ENCODE measurements at places on chromosomes 16 and 17.
A peak's percentile ranks its signal among the peaks of the same experiment; 100 is the strongest.

DNA sequence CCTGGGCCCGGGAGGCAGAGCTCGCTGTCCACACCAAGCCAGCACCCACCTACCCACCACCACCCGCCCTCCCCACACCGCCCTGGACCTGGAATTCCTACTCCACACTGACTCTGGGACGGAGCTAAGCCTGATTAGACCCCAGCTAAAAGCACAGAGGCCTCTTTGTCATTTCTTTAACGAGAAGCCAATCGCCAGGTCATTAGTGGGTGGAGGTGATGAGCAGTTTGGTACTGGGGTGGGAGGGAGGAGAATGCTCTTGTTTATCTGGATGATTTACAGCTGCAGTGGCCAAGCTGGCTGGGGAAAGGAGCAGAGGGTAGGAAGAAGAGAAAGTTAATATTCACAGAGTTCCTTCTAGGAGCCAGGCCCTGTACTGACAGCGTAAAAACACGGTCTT is 6.0 kb upstream of the BHLHA9 start:
- no peak for DNase-seq

- DNase-seq: no peak
Observed at GRCh38 chr16:47375423-47375822, 85.4 kb downstream of the ITFG1 start.

GRCh38 chr17:58618336-58618735 is 73.5 kb downstream of the TEX14 start:
- DNase-seq: no peak

DNA sequence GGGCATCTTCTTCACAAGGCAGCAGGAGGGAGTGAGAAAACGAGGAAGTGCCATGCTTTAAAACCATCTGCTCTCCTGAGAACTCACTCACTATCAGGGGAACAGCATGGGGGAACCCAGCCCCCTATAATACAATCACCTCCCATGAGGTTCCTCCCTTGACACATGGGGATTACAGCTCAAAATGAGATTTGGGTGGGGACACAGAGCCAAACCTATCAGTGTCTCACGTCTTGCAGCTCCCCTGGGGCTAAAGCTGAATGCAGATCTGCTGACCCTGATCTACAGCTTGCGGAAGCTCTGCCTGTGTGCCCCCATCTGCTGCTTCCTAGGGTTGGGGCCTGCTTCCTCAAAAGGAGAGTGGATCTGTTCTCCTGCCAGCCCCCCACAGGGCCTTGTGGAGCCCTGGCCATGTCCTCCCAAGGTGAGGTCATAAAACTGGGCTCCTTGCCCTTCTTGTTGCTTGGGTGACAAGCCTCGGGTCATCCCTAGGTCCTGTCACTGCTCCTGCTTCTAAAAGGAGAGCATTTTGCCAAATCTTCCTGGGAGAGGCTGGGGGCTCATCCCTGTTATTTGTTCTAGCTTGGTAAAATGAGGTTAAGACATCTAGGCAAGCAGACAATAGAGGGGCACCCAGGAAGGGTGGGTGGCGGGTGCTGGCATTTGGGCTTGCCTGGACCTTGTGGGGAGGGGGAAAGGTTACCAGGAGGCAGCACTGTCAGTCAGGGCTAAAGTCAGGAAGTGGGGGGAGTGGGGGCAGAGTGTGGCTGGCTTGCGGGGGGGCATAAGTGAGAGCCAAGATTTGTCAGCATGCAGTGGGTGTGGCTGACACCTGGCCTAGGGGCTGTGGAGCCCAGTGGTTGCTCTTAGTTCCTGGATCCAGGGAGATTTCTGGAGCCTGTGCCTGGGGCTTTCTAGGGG is 16.0 kb downstream of the KRT33A start:
- DNase-seq: peak; percentile 39

- DNase-seq: no peak
Observed at GRCh38 chr17:14772776-14773175, 471.9 kb downstream of the HS3ST3B1 start.

DNA sequence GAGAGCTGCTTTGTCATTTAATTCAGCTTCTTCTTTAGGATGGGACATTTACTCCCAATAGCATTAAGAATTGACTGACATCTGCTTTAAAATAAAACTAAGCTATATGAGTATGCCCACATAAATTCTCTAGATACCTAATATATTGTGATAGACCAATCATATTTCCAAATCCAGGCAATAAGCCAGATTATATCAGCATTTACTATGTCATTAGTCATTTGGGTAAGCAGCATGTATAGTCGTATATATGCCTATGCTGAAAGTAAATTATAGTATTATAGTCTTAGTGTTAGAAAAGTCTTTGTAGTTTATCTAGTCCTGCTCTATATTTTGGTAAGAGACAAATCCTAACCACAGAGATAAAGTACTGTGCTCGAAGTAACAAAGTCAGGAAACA is 958.1 kb downstream of the KCNJ2 start:
- DNase-seq: no peak

DNA sequence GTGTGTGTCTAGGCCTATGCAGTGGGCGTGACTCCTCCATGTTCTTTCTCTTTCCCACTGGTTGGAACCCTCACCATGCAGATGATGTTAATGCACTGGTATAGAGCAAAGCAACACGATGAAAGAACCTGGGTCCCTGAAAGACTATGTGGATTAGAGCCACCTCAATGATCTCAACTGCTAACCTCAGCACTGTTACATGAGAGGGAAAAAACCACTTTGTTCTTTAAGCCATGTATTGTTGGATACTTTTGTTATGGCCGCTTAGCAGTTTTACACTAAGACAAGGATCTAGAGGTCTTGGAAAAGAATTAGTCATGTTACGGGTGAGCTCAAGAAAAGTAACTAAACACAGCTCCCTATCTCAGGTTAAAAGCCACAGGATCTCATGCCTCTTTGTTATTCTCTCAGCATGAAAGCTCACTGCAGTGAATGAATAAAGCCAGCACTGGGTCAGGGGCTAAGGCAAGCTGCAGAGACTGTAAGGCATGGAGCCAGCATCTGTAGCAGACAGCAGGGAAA is 56.6 kb upstream of the RBBP6 start:
- DNase-seq: no peak

DNA sequence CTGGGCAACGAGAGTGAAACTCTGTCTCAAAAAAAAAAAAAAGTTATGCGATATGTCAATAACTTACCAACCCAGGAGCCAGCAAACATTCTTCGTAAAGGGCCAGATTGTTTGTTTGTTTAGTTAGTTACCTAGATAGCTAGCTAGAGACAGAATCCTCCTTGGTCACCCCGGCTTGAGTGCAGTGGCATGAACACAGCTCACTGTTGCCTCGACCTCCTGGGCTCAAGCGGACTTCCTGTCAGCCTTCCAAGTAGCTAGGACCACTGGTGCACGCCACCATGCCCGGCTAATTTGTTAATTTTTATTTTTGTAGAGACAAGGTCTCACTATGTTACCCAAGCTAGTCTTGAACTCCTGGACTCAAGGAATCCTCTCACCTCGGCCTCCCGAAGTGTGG is 113.0 kb downstream of the LITAF start:
- no peak for DNase-seq

- no peak for DNase-seq
Observed at GRCh38 chr17:80361495-80362220, 53.3 kb upstream of the ENDOV start.
